ENCODE measurements at places on chromosomes 5 and 9. TPM values are rescaled to one million over a fixed set of nuclear protein-coding genes. Genes with fewer than 3 reads are reported as not detected.

TBC1D13 gene
- total RNA-seq, result 18.6 TPM

OR1N2 gene
- not detected for total RNA-seq

HSPB3 gene
- total RNA-seq, result not detected

SUSD3 gene
- total RNA-seq, result 81.9 TPM

PCDHGB1 gene
- total RNA-seq, result not detected

SHISAL2B gene
- not detected for total RNA-seq

RNF208 gene
- total RNA-seq, result 5.0 TPM

CAVIN4 gene
- total RNA-seq, result 0.12 TPM

IGFBPL1 gene
- not detected for total RNA-seq

Data from activated naive CD4-positive, alpha-beta T cell treated with anti-CD3 and anti-CD28 coated beads, Interleukin-2, amount 10 ng/mL, durations not matched to agents 5 hours and 36 hours (primary cell).